Karpas-422 (cell line): ENCODE measurements at places on chromosomes 4 and X. TPM values are rescaled to one million over a fixed set of nuclear protein-coding genes. Genes with fewer than 3 reads are reported as not detected.

The OTOP1 gene
- total RNA-seq, result not detected in 2 replicates

The CCNA2 gene
- total RNA-seq, result 37.0 and 46.8 TPM in 2 replicates

The IL2 gene
- total RNA-seq, result not detected in 2 replicates

The PAGE2B gene
- not detected in 2 replicates for total RNA-seq

The XPNPEP2 gene
- total RNA-seq, result not detected in 2 replicates

The NHS gene
- total RNA-seq, result 0.15 TPM in 1 of 2 replicates, not detected in the other

The ADAM29 gene
- total RNA-seq, result not detected in 2 replicates

The SPANXA2 gene
- not detected in 2 replicates for total RNA-seq

The LONRF3 gene
- 5.4 and 6.3 TPM in 2 replicates for total RNA-seq

The PPBP gene
- total RNA-seq, result not detected in 2 replicates

The RPS6KA6 gene
- total RNA-seq, result 6.2 and 22.1 TPM in 2 replicates

The DDX53 gene
- not detected in 2 replicates for total RNA-seq

The SPP1 gene
- total RNA-seq, result not detected in 2 replicates

The SERTM2 gene
- not detected in 2 replicates for total RNA-seq

The RHOH gene
- 39.5 and 68.4 TPM in 2 replicates for total RNA-seq

The ETDC gene
- total RNA-seq, result not detected in 2 replicates

DNA sequence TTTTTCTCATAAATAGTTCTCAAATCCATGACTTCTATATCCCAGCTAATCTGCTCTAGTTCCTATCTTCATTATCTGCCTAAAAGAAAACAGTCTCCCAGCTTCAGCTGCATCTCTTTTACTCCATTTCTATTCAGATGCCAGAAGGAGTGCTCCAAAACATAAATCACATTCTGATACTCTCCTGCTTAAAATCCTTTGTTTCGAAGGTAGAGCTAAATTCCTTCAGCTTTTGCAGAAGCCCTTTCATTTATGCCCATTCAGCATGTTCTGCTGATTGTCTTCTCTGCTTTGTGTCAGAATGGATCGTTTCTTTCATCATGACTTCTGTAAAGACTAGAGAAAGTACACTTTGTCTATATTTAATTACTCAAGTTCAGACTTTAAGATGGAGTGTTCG is 440.1 kb upstream of the SMIM31 start:
- no peak for DNase-seq
- no peak overlapping the region for H3K27ac ChIP-seq
- no peaks in the 10 kb centered on the region for H3K27me3 ChIP-seq
- H3K4me1 ChIP-seq, result no peaks in the 10 kb centered on the region

- no peaks in the 10 kb centered on the region for H3K27me3 ChIP-seq
- no peak overlapping the region for H3K27ac ChIP-seq
- H3K4me1 ChIP-seq, result peaks cover 5% of the 10 kb centered on the region
- no peaks in the 10 kb centered on the region for H3K36me3 ChIP-seq
These were observed 44.8 kb downstream of the ARHGAP10 start for GRCh38 chr4:147776716-147777115.

DNA sequence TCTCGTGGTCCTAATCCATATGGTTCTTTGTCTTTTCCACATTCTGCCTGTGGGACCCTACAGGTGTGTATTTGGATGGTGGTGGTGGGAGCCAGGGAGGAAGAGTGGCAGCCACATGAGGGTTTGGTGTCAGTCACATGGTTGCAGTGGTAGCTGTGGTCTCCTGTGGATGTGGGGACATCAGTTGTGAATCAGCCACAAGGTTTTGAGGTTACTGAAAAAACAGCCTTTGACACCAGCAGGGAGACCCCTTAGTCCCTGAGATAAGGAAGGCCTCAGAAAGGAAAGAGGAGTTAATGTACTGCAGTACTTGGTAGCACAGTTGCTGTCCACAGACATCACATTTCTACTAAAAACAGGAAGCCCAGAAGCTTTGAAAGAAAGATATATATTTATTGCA is 15.8 kb upstream of the GAGE10 start:
- H3K27me3 ChIP-seq, result no peaks in the 10 kb centered on the region
- DNase-seq, result no peak
- no peak overlapping the region for H3K27ac ChIP-seq

- peaks cover 7% of the 10 kb centered on the region for H3K36me3 ChIP-seq
- H3K4me3 ChIP-seq, result no peak overlapping the region
- no peak overlapping the region for H3K27ac ChIP-seq
- H3K27me3 ChIP-seq, result no peaks in the 10 kb centered on the region
These were observed 68.9 kb downstream of the DOCK11 start for GRCh38 chrX:118564498-118564897.

GRCh38 chr4:144203155-144203554 is 62.6 kb upstream of the GYPA start:
- no peaks in the 10 kb centered on the region for H3K27me3 ChIP-seq
- no peaks in the 10 kb centered on the region for H3K4me1 ChIP-seq
- H3K36me3 ChIP-seq, result no peaks in the 10 kb centered on the region
- H3K4me3 ChIP-seq, result no peak overlapping the region
- no peak overlapping the region for H3K27ac ChIP-seq

- H3K27me3 ChIP-seq, result no peaks in the 10 kb centered on the region
- H3K4me1 ChIP-seq, result no peaks in the 10 kb centered on the region
- H3K36me3 ChIP-seq, result no peaks in the 10 kb centered on the region
- no peak for DNase-seq
These were observed 130.7 kb downstream of the ADAM29 start for GRCh38 chr4:175048906-175049305.

DNA sequence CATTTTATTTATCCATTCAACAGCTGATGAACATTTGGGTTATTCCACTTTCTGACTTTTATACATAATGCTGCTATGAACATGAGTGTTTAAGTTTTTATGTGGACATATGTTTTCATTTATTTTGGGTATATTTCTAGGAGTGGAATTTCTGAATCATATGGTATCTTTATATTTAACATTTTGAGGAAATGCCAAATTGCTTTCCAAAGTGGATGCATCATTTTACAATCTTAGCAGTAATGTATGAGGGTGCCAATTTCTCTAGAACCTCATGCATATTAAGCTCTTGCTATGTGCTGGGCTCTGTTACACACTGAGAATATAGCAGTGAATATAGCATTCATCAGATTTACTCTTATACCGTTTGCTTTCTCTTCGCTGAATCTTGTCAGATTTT is 983.7 kb downstream of the STIM2 start:
- no peaks in the 10 kb centered on the region for H3K27me3 ChIP-seq
- H3K27ac ChIP-seq, result no peak overlapping the region
- no peaks in the 10 kb centered on the region for H3K4me1 ChIP-seq
- H3K36me3 ChIP-seq, result no peaks in the 10 kb centered on the region
- H3K4me3 ChIP-seq, result no peak overlapping the region
- DNase-seq, result no peak

GRCh38 chr4:47704693-47705325 is 133.1 kb downstream of the CORIN start:
- no peaks in the 10 kb centered on the region for H3K36me3 ChIP-seq
- H3K27ac ChIP-seq, result no peak overlapping the region
- H3K27me3 ChIP-seq, result no peaks in the 10 kb centered on the region
- peak; percentile 80 for DNase-seq
- no peak overlapping the region for H3K4me3 ChIP-seq

- DNase-seq, result no peak
- no peaks in the 10 kb centered on the region for H3K27me3 ChIP-seq
- H3K4me3 ChIP-seq, result no peak overlapping the region
These were observed 25.9 kb upstream of the INTU start for GRCh38 chr4:127606823-127607222.

- no peaks in the 10 kb centered on the region for H3K27me3 ChIP-seq
- DNase-seq, result no peak
- no peaks in the 10 kb centered on the region for H3K4me1 ChIP-seq
These were observed 12.0 kb upstream of the IGSF1 start for GRCh38 chrX:131301155-131301554.

DNA sequence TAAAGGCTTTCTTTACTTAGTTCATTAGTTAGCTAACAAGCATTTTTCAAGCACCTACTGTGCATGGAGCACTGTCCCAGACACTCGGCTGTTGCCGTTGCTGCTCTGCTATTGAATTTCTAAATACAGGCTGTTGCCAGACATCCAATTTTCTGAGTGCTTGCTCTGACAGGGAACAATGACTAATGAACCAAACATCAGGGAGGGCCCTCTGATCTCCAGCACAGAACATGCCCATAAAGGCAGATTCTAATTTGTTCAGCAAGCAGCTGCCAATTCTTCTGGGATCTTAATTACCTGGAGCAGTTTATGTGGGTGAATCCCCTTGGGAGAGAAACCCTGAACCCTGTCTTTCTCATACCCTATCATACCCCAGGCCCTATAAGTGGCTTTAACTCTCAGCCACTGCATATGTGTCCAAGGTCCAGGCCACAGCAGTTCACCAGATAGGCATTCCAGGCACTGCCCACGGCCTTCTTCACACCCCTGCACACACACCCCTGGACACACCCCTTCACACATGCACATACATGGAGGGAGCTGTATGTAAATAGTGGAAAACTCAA is 27.9 kb downstream of the TSC22D3 start:
- peaks cover 5% of the 10 kb centered on the region for H3K4me1 ChIP-seq
- H3K4me3 ChIP-seq, result no peak overlapping the region
- H3K36me3 ChIP-seq, result no peaks in the 10 kb centered on the region
- H3K27me3 ChIP-seq, result no peaks in the 10 kb centered on the region
- no peak overlapping the region for H3K27ac ChIP-seq

DNA sequence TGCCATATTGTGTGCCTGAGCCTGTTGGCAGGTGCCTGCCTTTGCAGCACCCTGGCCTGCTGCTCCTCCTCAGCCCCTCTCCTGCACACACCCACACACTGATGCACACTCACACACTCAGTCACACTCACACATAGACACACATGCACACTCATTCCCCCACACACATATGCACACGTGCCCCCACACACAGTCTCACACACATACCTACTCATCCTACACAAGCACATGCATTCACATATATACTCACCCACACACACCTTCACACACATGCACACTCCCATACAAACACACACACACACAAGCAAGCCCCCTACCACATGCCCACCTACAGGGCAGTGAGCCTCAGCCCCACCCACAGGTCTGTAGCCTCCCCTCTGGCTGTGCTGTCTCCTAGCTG is 245.0 kb downstream of the EVC2 start:
- no peaks in the 10 kb centered on the region for H3K4me1 ChIP-seq
- H3K27me3 ChIP-seq, result no peaks in the 10 kb centered on the region
- no peak overlapping the region for H3K4me3 ChIP-seq
- no peaks in the 10 kb centered on the region for H3K36me3 ChIP-seq

GRCh38 chrX:132775263-132775823 is 183.1 kb downstream of the HS6ST2 start:
- peaks cover 5% of the 10 kb centered on the region; the same call in 1 of the 2 replicates for H3K4me1 ChIP-seq
- no peaks in the 10 kb centered on the region for H3K36me3 ChIP-seq
- no peak for DNase-seq
- no peak overlapping the region for H3K4me3 ChIP-seq
- H3K27ac ChIP-seq, result no peak overlapping the region
- no peaks in the 10 kb centered on the region for H3K27me3 ChIP-seq

DNA sequence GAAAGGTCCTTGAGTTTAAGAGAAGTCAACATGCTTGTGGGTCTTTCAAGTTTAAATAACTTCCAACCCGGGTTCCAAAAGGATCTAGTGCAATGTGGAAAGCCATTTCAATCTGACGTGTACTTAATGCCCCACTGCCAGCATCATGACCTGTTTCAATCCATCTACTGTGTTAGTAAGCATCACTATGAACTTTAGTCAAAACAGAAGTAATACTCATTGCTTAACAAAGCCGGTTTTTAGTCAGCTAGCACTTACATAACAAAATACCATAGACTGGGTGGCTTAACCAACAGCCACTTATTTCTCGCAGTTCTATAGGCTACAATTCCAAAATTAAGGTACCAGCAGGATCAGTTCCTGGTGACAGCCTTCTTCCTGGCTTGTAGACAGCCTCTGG is 677.5 kb downstream of the DMD start:
- H3K27me3 ChIP-seq, result no peaks in the 10 kb centered on the region
- no peaks in the 10 kb centered on the region for H3K4me1 ChIP-seq

DNA sequence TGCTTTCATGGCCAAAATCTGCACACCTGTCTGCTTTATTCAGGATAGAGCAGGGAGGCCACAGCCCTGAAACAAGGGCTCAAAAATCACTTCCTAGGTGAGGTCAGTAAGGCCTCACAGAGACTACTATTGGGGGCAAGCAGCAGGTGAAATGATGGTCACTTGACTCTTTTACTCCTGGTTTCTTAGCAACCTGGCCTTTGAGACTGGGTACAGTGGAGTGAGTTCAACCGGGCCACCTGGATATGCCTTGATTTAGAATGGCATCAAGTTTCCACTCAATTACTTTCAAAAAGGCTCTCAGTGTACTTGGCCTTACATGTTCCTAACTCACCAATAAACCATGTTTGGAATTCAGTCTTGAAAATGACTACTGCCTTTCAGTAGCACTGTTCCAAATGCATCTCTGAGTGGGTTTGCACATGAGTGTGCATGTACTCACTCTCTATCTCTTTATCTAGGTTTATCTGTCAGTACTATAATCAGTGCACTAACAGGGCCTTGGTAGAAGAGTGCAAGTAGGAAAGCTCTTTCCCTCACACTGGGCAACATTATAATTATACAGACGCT is 388.2 kb downstream of the OPHN1 start:
- no peaks in the 10 kb centered on the region for H3K36me3 ChIP-seq
- no peak overlapping the region for H3K27ac ChIP-seq
- H3K27me3 ChIP-seq, result no peaks in the 10 kb centered on the region
- no peaks in the 10 kb centered on the region for H3K4me1 ChIP-seq

GRCh38 chr4:98516042-98516440 is 142.4 kb downstream of the TSPAN5 start:
- peak overlapping the region; percentile 66 for H3K27ac ChIP-seq
- no peaks in the 10 kb centered on the region for H3K36me3 ChIP-seq
- H3K27me3 ChIP-seq, result no peaks in the 10 kb centered on the region
- no peak overlapping the region for H3K4me3 ChIP-seq
- peaks cover 61% of the 10 kb centered on the region for H3K4me1 ChIP-seq

DNA sequence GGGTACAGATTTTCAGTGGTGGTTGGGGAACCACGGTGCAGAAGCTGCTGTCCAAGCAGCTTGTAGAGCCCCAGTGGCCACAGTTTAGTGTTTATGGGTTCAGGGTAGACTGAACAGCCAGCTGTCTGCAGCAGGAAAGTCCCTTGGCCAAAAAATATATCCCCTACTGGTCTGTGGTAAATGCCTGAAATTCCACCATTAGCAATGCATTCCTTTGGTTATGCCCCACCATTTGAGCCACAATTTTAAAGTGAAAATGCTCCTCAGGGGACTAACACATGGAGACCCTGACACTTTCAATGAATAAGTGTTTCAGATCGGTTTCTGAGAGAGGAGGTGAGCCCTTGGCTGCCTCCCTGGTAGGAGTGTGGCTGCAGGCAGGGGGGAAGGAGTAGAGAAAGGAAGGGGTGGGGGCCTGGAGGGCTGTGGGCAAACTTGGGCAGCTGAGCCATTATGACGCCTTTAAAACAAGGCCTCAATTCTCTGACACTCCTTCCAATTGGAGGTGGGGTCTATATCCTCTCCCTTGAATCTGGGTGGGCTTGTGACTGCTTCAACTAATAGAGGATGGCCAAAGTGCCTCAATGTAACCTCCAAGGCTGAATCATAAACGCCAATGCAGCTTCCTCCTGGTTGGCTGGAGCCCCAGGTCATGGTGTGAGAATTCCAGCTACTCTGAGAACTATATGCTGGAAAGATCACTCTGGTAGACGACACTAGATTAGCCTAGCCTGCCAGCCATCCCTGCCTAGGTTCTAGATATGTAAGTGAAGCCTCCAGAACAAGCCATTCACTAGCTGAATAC is 75.8 kb upstream of the ATP6AP2 start:
- H3K36me3 ChIP-seq, result no peaks in the 10 kb centered on the region
- H3K27ac ChIP-seq, result no peak overlapping the region
- H3K4me3 ChIP-seq, result no peak overlapping the region
- DNase-seq, result no peak
